ENCODE measurements at places on chromosomes 11 and 22. TPM values are rescaled to one million over a fixed set of nuclear protein-coding genes. Genes with fewer than 3 reads are reported as not detected.

The GPR83 gene
- under 0.01 TPM for total RNA-seq

The LRRC10B gene
- not detected for total RNA-seq

The TYR gene
- not detected for total RNA-seq

The VSIG2 gene
- under 0.01 TPM for total RNA-seq

The ACRV1 gene
- total RNA-seq = not detected

The YPEL4 gene
- total RNA-seq = 0.43 TPM

The VWCE gene
- total RNA-seq = 2.2 TPM

The MS4A3 gene
- not detected for total RNA-seq

The CTSW gene
- total RNA-seq = 0.43 TPM

The CFAP300 gene
- 4.7 TPM for total RNA-seq

The NNMT gene
- 505 TPM for total RNA-seq

The ARHGAP20 gene
- total RNA-seq = 4.2 TPM

The RHOD gene
- 12.5 TPM for total RNA-seq

The OR5B21 gene
- total RNA-seq = not detected

The MS4A8 gene
- not detected for total RNA-seq

The MOV10L1 gene
- total RNA-seq = 10.8 TPM

The C22orf31 gene
- total RNA-seq = not detected

The CDC42BPG gene
- total RNA-seq = under 0.01 TPM

The CST6 gene
- not detected for total RNA-seq

The ADSL gene
- total RNA-seq = 102 TPM

The OR56A1 gene
- total RNA-seq = under 0.01 TPM

The YAP1 gene
- 148 TPM for total RNA-seq

The CSNK2A3 gene
- total RNA-seq = 2.3 TPM

The CNTF gene
- 2.2 TPM for total RNA-seq

The CHRM1 gene
- not detected for total RNA-seq

The C11orf91 gene
- total RNA-seq = not detected

The PANX2 gene
- total RNA-seq = 0.43 TPM

The DLG2 gene
- 1.3 TPM for total RNA-seq

The SHANK2 gene
- 0.86 TPM for total RNA-seq

The CASP1 gene
- 31.1 TPM for total RNA-seq

The RAG2 gene
- not detected for total RNA-seq
